Esophagus mucosa (tissue), 1 donor: ENCODE measurements at places on chromosomes 6 and 20. TPM values are rescaled to one million over a fixed set of nuclear protein-coding genes. Genes with fewer than 3 reads are reported as not detected.

RNF144B gene
- total RNA-seq: 21.6 TPM

PANK2 gene
- total RNA-seq: 26.2 TPM

CNBD2 gene
- 3.7 TPM for total RNA-seq

HLA-DMA gene
- total RNA-seq: 16.2 TPM

UBR2 gene
- total RNA-seq: 15.0 TPM

DNA sequence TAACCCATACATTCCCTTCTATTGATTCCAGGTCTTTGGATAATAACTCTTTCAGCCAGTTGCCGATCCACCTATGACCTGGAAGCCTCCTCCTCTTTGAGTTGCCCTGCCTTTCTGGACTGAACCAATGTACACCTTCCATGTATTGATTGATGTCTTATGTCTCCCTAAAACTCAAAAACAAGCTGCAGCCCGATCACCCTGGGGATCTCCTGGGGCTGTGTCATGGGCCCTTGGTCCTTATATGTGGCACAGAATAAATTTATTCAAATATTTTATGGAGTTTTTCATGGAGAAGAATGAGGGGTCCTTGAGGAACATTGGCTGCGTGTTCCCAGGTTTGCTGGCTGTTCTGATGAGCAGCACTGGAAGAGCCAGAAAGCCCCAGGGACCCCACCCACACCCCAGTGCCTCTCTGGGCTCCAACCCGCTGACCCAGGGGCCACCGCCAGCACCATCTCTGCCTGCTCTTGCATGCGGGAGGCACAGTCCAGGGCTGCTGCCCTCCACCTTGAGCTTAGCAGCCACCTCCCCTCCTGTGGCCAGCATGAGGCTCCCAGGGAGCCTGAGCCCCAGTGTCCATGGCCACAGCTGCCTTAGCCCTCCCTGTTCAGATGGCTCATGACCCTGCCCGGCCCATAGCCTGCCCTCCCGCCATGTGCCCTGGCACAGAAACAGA is 36.5 kb upstream of the CST7 start:
- ATAC-seq: no peak

GRCh38 chr20:38095017-38095686 is 61.6 kb downstream of the RPRD1B start:
- ATAC-seq: no peak

DNA sequence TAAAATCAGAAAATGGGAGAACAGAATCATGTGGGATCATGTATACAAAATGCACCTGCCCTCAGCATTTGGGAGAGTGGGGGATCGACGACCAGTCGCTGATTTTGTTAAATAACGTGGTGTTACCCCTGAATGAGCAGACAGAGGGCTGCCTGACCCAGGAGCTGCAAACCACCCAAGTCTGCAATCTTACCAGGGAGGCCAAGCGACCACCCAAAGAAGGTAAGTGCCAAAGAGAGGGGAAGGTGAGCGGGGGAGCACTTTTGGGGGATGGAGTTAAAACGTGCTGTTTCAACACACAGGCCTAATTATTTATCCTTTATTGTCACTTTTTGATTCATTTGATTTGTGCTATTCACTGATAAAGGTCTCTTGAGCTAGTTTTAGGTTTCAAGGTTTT is 4.1 kb downstream of the ADGRB3 start:
- no peak for ATAC-seq

DNA sequence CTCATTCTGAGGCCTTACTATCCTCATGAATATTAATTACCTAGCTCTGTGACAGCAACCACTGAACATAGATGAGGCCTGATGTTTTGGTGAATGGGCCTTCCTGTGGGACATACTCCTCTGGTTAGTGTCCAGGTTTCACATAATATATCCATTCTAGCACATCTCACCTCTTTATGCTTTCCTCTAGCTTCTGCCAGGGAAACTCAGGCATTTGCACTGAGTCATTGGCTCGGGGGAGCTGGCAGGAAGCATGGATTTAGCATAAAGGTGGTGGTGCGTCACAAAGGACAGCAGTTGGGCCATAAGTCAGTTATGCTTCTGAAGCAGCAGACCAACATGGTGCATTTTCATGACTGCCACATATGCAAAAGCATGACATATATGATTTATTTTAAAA is 37.5 kb upstream of the TMEM170B start:
- peak; percentile 21 for ATAC-seq

DNA sequence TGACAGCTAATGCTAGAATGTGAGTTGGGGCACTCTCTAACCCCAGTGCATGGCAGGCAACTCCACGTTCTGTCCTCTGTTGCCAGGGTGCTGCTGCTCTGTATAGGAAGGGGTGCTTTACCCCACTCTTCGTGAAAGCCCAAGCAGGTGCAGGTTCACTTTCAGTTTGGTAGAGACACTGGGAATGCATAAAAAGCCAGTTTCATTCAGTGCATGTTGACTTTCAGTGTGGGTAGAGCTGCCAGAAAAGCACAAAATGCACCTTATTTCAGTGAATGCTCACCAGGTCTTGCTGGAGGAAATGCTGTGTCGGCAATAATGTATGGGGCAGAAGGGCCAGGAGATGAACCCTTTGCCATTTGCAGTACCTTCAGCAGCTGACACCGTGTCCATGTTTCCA is 62.1 kb upstream of the ADGRB3 start:
- no peak for ATAC-seq

DNA sequence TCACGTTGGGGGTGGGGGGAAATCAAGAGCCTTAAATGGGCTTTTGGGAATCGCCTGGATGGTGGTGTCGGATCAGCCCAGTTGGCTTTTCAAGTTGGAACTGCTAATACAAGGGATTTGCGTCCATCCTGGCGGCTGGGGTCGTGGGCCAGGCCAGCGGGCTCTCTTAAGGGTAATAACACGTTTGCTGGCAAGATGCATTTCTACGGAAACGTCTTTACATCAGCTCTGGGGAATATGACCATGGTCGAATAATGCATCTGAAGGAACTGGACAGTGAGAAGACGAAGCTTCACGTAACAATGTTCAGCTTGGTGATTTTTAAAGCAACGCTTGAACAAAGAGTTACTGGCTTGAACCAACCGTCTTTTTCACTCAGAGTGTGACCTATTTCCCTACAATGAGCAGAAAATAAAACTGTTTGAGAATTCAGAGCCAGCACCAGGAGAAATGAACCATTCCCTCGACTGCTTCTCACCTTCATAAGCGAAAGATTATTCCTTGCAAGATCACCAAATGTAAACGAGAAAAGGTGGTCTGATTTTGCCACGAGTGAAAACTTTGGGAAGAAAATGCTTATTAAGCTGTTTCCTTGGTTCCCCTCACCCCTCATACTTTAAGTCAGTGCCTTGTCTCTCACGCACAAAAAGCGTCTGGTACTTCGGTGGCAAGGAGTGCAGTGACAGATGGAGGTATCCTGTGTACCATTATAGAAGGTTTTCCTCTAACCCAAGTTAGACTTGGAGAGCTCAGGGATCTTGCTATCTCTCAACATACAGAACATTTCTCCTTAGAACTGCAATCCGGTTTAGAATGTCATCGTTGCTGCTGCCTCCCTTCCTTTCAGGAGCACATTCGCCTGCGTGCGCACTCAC is 1.4 kb upstream of the MARCKS start:
- ATAC-seq: no peak

- peak; percentile 22 for ATAC-seq
These were observed 30.9 kb upstream of the NEDD9 start for GRCh38 chr6:11263291-11263775.

DNA sequence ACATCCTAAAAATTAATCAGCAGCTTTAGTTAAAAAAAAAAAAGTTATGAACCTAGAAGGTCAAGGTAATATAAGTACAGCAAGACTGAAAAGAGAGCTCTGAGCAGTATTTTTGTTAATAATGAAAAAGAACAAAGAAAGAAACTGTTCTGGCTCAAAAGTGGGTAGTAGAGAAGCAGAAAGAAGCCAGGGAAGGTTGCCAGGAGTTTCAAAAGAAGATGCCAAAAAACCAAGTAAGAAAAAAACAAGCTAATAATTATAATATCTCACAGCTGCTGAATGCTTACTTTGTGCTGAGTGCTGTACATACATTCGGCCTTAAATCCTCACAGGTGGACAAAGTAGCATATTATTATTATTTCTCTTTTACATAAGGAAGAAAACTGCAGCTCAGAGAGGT is 31.9 kb downstream of the NRSN1 start:
- no peak for ATAC-seq

DNA sequence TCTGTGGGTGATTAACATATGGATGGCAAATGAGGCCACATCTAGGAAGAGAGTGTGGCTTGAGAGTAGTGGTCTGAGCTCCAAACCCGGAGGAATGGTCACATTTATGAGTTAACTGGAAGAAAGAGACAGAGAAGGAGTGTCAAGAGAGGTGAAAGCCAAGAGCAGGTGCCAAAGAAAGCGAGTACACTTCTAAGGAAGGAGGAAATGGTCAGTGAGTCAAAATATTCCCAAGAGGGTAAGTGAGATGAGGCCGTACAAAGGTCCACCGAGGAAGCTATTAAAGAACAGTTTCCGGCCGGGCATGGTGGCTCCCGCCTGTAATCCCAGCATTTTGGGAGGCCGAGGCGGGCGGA is 104.5 kb upstream of the RNF24 start:
- no peak for ATAC-seq

- ATAC-seq: no peak
These were observed 165.1 kb upstream of the PROKR2 start for GRCh38 chr20:5481872-5482271.

DNA sequence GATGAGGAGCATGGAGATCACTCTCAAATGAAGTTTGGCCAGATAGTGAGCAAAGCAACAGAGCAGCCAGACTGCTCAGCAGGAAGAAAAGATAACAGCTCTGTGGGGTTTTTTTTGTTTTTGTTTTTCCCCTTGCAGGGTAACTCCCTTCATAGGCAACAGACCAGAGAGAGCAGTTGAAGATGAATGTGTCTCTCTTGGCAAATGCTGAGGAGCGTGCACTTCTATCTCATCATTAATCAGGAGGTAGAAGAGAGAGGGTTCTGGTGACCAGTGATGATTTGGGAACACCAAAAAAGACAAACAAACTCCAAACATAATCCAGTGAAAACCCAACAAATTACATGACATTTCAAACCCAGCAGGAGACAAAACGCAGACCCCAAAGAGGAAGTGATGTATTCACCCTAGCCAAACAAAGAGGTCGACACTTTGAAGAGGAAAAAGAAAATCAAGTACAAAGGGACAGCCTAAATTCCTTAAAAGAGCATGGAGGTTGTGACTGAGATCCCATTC is 66.2 kb upstream of the RREB1 start:
- no peak for ATAC-seq
